ENCODE measurements at places on chromosomes 1 and 21.
A peak's percentile ranks its signal among the peaks of the same experiment; 100 is the strongest.

GRCh38 chr1:228527596-228527995, 40.4 kb downstream of the RNF187 start:
- DNase-seq, result no peak

- DNase-seq, result peak; percentile 81
Measured at GRCh38 chr1:1200876-1201810, 5.2 kb downstream of the TNFRSF18 start.

DNA sequence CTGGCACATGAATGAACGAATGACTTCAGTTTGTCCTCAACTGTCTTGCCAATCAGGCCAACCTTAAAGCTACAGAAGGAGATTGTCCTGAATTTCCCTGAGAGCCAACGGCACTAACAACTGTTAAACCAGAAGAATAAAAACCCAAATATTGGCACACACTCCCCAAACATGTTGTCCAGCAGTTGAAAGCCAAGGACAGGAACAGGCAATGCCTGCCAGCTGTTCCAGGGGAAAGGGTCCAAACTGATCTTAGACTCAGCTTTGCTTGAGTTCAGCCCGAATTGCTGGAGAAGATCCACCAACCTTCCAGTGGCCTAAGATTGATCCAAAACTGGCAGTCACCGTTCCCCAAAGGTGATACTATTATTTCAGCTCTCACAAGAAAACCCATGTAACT, 22.4 kb upstream of the AHCTF1 start:
- no peak for DNase-seq

DNA sequence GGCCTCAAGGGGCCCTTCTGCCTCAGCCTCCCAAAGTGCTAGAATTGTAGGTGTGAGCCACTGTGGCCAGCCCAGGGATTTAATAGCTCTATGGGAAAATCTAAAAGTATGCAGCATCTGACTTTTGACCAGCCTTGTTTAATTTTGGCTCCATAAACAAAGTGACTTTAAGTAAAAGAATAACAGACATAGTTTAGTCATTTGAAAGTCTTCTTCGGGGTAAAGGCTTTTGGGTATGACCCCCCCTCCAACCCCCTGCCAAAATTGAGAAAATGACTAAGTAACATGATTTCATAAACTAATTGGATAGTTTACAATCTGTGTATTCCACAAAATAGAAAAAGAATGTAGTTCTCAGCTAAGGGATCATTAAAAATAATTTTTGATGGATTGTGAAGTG, 17.0 kb downstream of the GPBP1L1 start:
- DNase-seq, result no peak

DNA sequence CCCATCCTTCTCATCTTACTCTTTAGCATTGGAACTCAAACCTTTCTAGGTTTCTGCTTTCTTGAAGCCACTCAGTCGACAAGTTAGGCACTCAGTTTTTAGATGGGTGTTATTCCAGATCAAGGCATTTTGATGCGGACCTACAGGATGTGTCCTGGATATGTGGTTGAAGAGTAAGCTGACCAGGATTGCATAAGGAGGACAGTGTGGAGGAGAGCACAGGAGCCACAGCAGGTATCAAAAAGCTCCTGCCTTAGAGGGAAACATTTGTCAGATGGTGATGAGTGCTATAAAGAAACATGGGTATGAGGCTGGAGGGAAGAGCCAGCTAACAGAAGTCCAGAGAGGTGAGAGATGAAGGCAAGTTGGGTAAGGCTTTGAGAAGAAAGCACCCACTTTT, 33.9 kb upstream of the OPRD1 start:
- no peak for DNase-seq

GRCh38 chr1:226980122-226980560, 40.0 kb downstream of the COQ8A start:
- no peak for DNase-seq

- no peak for DNase-seq
Measured at GRCh38 chr1:244113532-244114320, 62.6 kb downstream of the ZBTB18 start.

DNA sequence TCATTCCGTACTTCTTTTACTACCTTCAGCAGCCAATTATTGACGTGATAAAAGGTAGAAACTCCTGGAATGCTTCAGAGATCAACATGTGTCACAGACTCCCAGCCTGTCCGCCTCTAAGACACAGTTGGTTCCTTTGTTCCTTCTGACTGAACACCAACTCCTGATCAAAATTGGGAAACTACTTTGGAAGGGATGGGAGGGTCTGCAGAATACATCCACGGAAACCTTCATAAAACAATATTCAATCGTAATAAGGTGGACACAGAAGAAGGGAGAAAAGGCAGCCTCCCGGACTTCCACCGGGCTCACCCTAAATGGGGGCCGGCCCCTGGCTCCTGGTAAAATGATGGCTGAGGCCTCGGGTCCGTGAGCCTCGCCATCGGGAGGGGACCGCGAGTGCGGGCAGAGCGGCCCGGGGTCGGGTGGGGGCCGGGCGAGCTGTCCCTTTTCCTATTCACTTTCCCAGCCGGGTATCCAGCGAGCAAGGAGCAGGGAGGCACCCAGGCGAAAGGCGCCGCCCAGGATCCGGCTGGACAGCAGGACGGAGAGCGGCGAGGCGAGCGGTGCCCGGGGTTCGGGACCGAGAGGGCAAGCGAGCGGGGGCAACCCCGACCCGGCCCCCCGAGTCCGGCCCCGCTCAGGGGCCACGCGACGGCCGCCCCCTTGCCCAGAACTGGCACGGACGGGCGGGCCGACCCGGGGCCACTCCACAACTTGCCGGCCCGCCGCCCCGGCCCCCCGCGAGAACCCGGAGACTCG, 805 bp downstream of the NRIP1 start:
- no peak for DNase-seq

DNA sequence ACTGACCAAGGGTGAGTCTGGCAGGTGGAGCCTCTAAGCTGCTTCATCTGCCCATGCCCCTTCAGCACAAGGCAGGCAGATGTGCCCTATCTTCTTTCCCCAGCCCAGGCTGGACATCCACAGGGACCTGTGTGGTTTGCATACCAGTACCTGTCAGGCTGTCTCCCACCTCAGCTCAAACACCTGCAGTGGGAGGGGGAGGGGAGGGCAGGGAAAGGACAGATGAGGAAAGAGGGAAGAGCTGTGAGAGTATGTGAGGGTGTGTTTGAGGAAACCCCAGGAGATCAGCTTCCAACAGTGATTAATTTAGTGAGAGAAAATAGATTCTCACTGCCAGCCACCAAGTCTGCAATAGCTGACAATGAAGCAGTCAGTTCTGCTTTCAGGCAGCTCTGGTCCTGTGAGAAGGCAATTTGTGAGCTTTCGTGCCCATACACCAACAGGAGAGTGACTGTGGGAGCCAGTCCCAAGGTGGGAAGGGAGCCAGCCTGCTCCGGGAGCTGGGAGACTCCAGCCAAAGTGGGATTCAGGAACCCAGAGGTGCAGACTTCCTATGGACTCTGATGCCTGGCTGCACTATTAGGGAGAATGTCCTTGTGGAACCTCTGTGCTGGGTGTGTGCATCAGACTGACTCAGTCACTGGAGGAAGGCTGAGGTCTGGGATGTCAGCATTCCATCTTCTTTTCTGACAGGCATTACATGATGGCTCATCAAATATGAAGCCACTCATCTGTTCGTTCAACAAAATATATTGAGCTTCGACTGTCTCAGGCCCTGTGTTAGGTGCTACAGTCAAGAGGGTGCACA, 59.7 kb downstream of the TNR start:
- no peak for DNase-seq

- no peak for DNase-seq
Measured at GRCh38 chr1:178798232-178798861, 72.5 kb downstream of the ANGPTL1 start.

- DNase-seq, result no peak
Measured at GRCh38 chr1:46653405-46653958, 14.7 kb downstream of the ATPAF1 start.

- no peak for DNase-seq
Measured at GRCh38 chr21:26652854-26653253, 79.8 kb upstream of the CYYR1 start.

GRCh38 chr1:47537966-47538365, 100.1 kb downstream of the FOXD2 start:
- DNase-seq, result no peak

DNA sequence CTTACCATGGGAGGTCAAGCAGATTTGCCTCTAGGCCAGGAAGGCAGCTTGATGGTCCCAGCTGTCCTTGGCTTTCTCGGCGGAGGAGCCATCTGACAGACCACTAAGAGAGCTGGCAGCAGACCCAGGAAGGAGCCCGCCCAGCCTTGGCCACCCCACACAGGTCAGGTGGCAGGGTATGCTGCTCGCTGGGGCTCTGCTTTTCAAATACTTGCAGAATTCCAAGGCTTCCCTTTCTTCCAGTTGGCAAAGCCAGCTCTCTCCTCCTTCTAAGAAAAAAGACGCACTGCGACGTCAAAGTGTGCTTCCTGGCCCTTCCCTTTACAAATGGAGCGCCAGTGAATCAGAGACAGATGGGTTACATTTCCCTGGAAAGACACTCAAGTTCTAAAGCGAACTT, 229.4 kb downstream of the CACNA1E start:
- no peak for DNase-seq

- DNase-seq, result no peak
Measured at GRCh38 chr1:239763850-239764249, 327.8 kb upstream of the FMN2 start.

Measured in activated T-helper 1 cell treated with Interleukin-2 at 50 U/mL for 16 hours (primary cell).